ENCODE measurements at places on chromosomes 3 and 15.

DNA sequence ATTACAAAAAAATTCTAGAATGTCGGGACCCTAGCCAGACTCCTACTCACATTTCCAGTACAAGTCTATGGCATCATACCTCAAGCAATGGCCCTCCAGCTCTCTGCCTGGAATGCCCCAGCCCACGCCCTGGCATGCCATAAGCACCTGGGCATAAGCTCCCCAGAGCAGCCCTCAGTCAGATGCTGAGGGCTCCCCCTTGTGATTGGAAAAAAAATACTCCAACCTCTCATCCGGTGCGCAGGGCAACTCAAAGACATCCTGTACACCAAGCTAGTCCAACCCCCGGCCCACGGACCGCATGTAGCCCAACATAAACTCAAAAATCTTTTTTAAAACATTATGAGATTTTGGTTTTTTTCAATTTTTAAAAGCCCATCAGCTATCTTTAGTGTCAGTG lies 115.4 kb downstream of the NEK10 start:
- DNase-seq: peak; percentile 50

GRCh38 chr3:98058244-98058960 lies 23.3 kb upstream of the GABRR3 start:
- DNase-seq: peak; percentile 47

DNA sequence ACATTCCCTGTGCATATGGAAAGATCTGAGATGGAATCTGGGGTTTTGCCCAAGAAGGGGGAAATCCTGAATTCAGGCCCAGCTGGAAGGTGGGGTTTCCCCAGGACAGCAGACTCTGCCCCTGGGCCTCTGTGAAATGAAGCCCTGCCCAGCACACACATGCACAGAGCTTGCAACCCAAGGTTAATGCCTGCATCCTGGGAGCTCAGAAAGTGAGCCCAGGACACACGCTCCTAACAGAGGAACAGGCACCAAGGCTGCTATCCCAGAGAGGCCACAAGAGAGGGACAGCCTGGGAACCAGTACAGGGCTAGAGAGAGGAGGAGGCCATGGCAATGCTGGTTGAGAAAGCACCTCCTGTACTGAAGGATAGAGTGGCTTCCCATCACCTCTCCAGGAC lies 16.1 kb downstream of the SEMA5B start:
- no peak for DNase-seq

DNA sequence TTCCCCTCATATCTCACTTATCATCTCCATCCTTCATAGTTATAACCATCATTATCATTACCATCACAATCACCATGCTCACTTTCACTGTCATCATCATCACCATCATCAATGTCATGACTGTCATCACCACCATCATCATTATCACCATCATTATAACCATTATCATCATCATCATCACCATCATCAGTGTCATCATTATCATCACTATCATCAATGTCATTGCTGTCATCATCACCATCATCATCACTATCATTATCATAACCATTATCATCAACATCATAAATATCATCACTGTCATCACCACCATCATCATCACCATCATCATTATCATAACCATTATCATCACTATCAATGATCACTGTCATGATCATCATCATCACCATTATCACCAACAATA lies 44.1 kb downstream of the SSUH2 start:
- no peak for DNase-seq

DNA sequence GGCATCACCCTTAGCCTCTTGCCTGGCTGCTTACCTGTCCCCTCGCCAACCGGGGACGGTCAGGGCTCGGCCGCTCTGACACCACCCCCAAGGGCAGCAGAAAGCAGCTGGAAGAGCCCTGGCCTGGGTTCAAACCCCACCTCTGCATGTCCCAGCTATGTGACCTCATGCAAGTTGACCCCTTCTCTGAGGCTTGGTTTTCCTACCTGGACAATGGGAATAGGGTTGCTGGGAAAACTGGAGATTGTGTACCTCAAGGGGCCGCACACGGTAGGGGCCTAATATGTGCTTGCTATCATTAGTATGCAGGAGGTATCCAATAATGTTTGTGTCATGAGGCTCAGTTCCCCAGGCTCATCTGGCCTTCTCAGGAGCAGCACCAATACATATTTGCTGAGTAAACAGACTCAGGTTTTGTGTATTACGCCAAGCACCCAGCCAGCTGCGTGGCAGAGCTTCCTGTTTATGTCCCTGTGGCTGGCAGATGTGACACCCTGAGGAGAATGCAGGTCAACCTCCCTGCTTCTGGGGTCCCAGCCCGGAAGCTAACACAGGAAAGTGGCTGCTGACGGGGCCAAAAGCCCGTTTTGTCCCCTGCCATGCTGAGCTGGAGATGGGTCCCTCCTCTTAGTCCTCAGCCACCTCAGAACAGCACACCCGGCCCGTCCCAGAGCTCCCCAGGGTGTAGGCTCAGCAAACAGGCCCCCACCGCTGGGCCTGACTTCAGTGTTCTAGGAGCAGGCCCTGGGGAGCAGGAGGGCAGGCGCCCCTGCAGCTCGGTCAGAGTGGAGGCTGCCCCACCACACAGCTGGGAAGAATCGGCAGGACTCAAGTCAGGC lies 29.7 kb downstream of the PLXND1 start:
- DNase-seq: no peak

DNA sequence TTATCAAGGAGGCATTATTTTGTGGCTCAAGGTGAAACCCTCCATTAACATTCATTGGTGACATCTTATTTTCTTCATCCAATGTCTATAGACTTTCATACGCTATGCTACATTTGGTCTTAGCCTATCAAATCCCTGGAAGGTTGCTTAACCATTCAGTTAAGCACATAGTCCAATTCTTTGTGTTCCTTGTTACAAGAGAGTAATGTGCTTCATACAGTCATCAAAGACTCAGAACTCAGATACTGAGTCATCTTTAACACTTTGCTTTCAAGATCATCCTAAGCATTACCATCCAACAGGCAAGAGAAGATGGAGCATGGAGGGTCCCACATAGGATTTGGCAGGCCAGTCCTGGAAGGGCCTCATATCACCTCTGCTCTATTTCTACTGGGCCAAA lies 1202.1 kb downstream of the ROBO1 start:
- no peak for DNase-seq

DNA sequence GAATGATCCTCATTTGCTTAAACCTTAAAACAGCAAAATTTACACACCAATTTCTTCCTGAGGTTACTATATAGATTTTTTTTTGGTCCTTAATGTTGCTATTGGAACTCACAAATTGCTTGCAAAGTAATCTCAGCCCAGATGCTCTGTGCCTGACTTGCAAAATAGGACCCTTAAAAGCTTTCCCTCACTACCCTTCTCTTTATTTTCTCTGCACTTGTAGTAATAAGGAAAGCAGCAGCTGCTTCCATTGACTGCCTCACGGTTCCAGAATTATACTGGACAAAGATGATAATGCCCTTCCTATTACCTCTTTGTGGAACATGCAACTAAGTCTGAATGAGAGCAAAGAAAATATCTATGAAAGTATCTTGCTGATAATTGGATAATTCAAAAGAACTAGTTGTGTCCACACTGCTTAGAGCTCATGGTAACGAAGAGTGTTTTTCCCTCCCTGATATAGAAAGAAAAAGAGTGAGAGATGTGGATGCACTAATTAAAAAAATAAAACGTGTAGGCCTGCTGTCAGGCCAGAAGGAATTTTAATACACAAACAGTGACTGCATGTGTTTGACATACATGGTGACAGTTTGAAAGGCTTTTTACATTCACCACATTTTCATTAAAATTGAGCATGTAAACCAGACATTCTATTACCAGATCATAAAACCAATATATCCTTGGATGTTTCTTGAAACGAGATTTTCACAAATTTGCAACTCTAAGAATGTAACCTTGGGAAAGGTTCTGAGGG lies 783.1 kb downstream of the GBE1 start:
- no peak for DNase-seq

GRCh38 chr15:69983696-69984265 lies 113.9 kb downstream of the TLE3 start:
- DNase-seq: peak; percentile 76

DNA sequence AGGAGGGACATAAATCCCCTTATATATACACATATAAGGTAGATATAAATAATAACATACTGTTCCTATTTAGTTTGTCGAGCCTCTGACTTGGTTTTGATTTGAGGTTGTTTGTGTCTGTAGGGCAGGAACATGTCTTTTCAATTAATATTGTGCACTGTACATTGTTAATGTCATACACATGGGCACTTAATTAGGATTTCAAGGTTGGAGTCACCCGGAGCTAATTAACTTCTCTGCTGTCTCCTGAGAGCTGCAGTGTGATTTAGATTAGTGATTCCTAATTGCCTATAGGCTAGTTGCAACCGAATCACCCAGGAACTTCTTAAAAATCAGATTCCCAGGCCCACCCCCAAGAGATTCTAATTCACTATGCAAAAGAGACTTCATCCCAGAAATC lies 50.4 kb upstream of the FILIP1L start:
- no peak for DNase-seq

DNA sequence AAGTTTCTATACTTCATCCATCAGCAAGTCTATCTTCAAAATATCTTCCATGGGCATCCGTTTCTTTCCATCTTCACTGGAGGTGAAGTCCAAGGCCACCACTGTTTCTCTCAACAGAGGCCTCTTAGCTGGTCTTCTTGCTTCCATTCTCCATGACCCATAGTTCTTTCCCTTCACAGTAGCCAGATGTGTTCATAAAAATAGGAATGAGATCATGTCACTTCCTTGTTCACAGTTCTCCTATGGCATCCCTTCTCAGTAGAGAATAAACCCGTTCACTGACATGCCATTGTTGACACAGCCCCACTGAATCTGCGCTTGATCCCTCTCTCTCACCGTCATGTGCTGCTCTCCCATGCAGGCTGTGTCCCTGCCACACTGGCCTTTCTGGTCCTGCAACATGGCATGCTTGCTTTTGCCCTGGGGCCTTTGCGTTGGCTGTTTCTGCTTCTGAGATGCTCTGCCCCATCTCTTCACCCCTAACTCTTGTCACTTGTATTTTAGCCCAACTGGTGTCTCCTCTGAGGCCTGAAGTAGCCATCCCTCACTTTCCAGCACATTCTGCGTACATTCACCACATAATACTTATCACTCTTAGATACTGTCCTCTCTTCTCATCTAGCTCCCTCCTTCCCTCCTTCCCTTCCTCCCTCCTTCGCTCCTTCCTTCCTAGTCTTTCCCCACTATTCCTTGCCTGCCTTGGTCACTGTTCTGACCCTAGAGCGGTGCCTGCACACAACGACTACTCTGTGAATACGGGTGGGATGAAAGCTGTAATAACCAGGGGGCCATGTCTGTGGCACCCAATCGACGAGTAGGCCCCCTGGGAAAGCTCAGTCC lies 42.0 kb downstream of the STARD5 start:
- peak; percentile 76 for DNase-seq

DNA sequence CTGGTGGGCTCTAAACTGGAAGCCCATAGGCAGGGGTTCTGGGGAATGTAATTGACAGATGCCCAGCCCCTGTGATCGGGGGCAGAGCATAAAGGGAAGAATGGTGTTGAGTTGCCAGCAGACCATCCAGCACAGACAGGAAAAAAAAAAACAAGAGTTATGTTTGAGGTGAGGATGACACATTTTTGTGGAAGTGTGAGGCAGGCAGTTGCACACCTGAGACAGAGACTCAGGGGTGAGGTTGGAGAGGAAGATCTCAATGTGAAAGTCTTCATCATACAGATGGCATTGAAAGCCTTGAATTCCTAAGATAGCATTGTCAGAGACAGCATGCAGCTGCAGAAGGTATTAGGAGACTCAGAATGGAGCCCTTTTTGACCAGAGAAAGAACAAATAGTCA lies 18.6 kb upstream of the ST8SIA2 start:
- DNase-seq: peak; percentile 29

- peak; percentile 94 for DNase-seq
Measured at GRCh38 chr3:128487813-128488635, 5.0 kb downstream of the GATA2 start.

- no peak for DNase-seq
Measured at GRCh38 chr15:41620536-41621199, 39.5 kb upstream of the MGA start.

DNA sequence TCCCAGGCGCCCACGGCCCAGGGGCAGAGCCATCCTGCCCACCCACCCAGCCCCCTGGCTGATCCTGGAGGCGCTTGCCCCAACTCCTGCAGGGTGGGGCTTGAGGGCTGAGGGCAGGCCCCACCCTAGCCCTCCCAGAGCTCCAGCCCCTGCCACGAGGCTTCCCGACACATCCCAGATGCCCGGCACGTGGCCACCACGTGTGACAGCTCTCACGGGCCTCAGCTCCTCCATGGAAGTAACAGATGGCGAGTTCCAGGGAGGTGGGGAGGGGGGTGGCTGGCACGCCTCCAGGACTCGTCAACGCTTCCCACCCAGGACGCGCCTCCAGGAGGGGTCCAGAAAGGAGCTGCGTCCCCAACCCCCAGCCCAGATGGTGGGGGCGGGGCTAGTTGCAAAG lies 29.1 kb downstream of the PLXND1 start:
- DNase-seq: no peak

DNA sequence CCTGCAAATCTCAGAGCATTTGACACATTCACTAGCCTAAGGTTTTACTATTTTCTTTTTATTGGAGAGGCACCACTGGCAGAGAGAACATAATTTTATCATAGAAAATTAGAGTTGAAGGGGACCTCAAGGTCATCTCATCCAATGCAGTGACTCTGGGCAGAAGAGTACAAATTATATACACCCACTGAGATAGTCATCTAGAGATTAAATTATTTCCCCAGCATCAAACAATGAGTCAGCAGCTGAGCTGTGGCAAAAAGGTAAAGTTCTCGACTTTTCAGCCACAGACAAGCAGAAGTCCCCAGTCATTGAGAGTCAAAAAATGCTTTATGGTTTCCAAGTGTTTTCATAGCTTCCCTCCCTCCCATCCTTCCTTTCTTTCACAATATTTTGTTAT lies 39.3 kb upstream of the SEMA6D start:
- DNase-seq: no peak

DNA sequence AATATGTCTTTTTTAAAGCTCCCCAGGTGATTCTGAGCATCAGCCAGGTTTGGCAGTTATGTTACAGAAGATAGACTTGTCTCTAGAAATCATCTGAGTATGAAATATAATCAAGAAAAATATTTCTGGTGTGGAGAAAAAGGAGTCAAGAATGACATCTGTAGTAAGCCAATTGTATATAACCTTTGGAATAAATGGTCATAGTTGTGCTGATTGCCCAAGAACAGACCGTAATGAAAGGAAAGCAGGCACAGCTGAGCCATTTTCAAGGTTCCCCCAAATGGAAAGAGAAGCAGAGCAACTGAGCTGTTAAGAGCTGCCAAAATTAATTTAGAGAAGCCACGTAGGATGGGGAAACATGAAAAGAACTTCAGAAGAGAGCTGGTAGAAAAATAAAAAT lies 26.6 kb downstream of the GOLM2 start:
- DNase-seq: no peak

DNA sequence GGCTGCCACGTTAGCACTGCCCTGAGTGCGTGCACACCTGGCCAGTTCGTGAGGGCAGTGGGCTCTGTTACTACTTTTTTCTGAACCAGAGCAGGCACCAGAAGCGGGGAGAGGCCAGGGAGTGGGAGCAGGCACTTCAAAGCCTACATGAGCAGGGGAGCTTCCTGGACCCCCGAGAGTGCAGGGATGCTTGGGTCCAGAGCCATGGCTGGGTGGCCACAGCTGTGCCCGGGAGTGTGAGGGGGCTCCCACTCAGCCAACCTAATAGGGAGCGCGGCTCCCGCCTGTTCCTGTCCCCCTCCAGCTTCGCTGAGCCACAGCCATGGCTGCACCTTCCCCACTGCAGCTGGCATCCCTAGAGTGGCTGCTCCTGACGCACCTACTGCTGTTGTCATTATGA lies 1423.3 kb downstream of the SI start:
- DNase-seq: no peak

All from trophoblast cell (in vitro differentiated cells and primary cell).